Stimulated activated CD4-positive, alpha-beta T cell treated with anti-CD3 and anti-CD28 coated beads, Interleukin-1b, Interleukin-23, amount 100 ng/mL, for 1 hour (primary cell): ENCODE measurements at places on chromosomes 5 and 9.

GRCh38 chr9:21750021-21750735 lies 52.3 kb upstream of the MTAP start:
- no peak for DNase-seq

DNA sequence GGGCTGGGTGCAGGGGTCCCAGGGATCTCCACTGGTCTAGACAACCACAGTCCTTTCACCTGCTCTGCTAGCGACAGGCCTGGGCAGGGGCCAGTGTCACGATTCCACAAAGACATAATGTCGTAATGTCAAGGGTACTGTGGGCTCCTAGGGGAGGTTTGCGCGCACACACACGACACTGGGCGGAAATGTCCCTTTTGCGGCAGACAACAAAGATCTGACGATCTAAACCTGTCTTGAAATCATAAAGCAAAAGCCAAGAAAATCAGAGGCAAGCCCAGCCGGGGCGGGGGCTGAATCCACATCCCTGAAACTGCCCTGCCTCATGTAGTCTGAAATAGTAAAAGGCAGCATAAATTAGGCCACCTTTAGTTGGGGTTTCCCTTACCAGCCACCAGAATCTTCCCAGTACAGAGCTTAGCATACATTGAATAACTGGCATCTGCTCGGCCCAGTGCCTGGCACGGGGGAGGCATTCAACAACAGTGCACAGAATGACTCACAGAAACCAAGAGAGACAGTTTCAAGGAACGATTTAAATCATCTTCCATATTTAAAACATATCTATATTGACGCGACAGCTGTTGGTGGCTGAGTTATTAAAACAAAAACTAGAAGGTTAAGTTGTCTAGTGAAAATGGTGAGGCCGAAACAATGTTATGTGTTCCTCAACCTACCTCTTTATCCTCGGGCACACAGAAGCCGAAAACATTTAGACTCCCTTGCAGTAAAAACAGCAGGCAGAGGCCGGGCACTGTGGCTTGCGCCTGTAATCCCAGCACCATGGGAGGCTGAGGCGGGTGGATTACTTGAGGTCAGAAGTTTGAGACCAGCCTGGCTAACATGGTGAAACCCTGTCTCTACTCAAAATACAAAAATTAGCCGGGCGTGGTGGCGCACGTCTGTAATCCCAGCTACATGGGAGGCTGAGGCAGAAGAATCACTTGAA lies 151.0 kb downstream of the MYO10 start:
- DNase-seq, result no peak

DNA sequence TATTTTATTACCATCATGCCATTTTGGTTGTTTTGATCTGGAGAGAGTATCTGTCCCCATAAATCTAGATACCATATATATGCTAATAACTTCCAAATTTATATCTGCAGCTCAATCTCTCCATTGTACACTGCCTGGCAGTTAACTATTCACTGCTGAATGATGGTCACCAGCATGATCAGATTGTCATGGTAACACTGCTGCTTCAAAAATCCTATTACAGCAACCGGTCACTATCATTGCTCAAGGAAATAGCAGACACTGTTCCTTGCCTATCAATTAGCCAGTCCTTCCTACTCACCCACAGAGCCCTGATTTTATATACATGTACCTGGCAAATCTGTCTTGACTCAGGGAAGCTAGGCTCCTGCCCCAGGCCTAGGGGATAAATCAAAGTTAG lies 11.5 kb downstream of the REEP5 start:
- no peak for DNase-seq

GRCh38 chr5:108531367-108532128 lies 149.7 kb upstream of the FBXL17 start:
- no peak for DNase-seq

GRCh38 chr9:80679916-80680315 lies 1009.4 kb downstream of the TLE1 start:
- DNase-seq, result no peak
